Activated B cell treated with CpG ODN at 0.5 μM for 24 hours (primary cell): ENCODE measurements at places on chromosomes 13 and 19. TPM values are rescaled to one million over a fixed set of nuclear protein-coding genes. Genes with fewer than 3 reads are reported as not detected.

ZNF135 gene
- total RNA-seq, result 5.8 and 7.5 TPM in 2 replicates

TMC4 gene
- total RNA-seq, result not detected in 2 replicates

TMEM238 gene
- total RNA-seq, result 3.8 and 4.9 TPM in 2 replicates

TEAD2 gene
- 5.3 TPM in 2 replicates for total RNA-seq

CD209 gene
- total RNA-seq, result 0.11 and 0.24 TPM in 2 replicates

ZNF667 gene
- total RNA-seq, result 2.0 and 2.6 TPM in 2 replicates

CRX gene
- not detected in 2 replicates for total RNA-seq

PRR22 gene
- 7.5 and 9.8 TPM in 2 replicates for total RNA-seq

CCDC9 gene
- total RNA-seq, result 43.7 and 47.1 TPM in 2 replicates
